ENCODE measurements at places on chromosomes 2 and 18.

DNA sequence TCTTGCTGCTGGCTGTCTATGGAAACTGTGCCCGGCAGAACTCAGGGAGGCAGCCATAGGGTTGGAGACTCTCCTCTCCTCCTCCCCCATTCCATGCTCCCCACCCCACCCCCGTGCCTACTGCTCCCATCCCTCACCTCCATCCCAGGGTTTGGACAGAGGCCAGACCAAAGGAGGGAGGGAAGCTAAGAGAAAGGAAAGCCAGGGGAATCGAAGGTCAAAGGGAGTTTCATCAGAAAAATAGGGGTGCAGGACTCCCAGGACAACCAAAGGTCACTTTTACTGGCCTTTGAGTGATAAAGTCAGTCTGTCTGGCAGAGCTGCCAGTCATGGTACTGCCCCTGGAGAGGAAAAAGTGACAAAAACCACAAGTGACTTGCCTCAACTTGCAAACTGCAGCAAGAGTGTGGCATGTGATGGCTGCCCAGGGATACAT, 187.3 kb upstream of the CTAGE1 start:
- DNase-seq, result no peak

- no peak for DNase-seq
Observed at GRCh38 chr2:136325844-136326331, 207.9 kb upstream of the CXCR4 start.

- DNase-seq, result no peak
Observed at GRCh38 chr2:223054193-223054781, 2.3 kb downstream of the KCNE4 start.

DNA sequence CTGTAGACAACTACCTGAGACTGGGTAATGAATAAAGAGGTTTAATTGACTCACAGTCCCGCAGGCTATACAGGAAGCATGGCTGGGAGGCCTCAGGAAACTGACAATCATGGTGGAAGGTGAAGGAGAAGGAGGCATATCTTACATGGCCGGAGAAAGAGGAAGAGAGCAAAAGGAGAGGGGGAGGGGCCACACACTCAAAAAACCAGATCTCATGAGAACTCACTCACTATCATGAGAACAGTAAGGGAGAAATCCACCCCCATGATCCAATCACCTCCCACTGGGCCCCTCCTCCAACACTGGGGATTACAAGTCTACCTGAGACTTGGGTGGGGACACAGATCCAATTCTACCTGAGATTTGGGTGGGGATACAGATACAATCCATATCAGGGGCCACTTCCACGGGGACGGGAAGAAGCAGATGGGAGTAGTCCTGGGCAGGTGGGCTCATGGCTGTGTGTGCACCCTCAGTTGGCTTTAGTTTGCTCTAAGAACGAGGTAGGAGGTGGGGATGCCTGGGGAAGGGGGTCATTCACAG, 9.9 kb downstream of the MAB21L4 start:
- no peak for DNase-seq

DNA sequence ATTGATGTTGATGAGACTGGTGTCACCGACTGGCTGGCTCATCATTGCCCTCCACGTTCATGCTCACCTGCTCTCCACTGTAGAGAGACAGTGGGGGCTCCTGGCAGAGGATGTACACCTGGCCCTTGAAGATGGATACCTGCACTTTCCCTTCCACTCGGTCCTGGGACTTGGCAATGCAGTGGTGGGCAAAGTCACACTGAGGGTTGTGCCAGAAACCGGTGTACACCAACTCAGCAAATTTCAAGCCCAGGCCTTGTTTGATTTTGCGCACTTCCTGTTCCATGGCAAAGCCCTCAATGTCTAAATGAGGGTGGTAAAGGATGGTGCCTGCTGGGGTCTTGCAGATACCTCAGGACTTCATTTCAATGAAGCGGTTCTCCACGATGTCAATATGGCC, 32.5 kb downstream of the GEMIN6 start:
- DNase-seq, result no peak

DNA sequence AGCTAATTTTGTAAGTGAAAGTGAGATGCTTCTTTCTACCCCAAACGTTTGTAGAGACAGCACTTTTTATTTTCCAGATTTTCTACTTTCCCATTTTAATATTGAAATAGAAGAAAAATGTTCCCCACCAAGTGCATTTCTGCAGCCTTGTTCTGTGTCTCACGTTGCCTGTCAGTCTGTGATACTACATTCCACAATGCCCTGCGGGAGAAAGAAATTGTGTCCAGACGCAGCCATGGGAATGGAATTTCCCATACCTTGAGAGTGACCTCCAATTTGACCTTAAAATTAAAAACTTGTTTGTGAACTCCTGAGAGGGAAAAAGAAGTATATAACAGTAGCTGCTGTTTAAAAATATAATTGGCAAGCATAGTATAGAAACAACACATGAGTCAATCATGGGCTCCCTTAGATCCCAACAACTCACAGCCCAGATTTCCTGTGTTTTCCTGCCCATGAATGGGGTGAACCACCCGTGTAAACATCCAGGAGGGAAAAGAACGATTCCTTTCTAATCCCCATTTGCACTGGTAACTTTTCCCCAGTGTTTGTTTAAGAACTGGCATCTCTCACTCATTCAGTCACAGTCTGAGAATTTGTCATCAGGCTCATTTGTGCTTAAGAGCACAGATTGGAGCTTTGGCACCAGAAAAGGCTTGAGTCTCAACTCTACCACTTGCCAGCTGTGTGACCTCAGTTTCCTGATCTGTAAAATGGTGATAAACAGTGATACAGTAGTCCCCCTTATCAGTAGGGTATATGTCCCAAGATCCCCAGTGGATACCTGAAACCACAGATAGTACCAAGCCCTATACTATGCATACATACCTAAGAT, 166.1 kb upstream of the ZNF521 start:
- no peak for DNase-seq

GRCh38 chr2:71597756-71598155, 144.4 kb downstream of the DYSF start:
- DNase-seq, result no peak

- DNase-seq, result no peak
Observed at GRCh38 chr2:18792684-18793083, 203.3 kb upstream of the NT5C1B start.

DNA sequence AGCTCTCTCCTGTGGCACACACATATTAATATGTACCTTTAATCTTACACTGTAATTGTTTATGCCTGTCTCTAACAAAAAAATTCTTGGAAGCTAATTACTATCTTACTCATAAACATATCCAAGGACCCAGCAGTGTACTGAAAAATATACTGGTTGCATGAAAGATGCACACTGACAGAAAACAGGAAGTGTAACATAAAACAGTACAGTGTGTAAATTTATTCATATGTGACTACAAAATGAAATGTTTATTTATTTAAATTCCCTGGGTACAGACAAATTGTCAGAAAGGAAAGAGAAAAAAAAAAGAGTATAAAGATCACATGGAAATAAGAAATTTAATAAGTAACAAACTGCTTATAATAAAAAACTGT, 28.5 kb downstream of the TMEM131 start:
- DNase-seq, result no peak

GRCh38 chr2:221546505-221547225, 25.4 kb downstream of the EPHA4 start:
- no peak for DNase-seq

- no peak for DNase-seq
Observed at GRCh38 chr2:234158812-234159211, 108.3 kb downstream of the SPP2 start.

DNA sequence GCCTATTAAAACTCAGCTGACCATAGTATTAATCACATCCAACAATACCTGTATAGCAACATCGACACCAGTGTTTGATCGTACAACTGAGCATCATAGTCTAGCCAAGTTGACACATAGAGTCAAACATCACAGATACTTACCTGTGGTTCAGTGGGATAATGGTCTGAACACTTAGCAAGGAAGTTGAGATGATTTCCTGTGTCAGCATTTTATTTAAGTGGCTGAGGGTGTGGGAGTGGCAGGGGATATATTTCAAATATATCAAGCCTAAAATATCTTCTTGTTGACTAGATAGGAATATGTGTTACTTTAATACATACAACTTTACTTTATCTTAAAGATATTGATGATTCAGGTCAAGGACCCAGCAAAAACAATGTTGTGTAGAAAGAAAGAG, 1038.6 kb downstream of the TSN start:
- DNase-seq, result no peak

- peak; percentile 76 for DNase-seq
Observed at GRCh38 chr2:3151153-3151918, 226.3 kb downstream of the EIPR1 start.

DNA sequence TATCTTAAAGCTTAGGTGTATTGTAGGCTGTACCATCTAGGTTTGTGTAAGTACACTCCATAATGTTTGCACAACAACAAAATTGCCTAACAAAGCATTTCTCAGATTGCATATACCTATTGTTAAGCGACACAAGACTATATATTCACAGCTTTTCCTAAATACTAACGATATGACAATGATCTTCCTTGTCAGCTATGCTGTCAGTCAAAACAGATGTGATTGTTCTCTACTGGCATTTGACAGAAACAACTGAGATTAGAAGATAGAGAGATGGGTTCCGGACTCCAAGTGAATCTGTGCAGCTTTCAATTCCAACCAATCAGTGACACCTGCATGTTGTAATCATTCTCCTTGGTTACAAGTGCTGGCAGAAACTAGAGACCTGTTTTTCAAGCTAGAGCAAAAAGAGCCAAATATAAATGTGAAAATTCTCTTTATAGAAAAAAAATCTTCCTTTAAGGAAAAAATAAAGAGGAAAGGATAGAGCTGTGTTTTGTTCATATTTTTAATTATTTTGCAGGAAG, 1232.3 kb upstream of the SLC39A10 start:
- no peak for DNase-seq

GRCh38 chr2:29105375-29105774, 9.8 kb upstream of the CLIP4 start:
- DNase-seq, result peak; percentile 24

GRCh38 chr2:192042126-192042525, 152.6 kb downstream of the TMEFF2 start:
- DNase-seq, result no peak

- no peak for DNase-seq
Observed at GRCh38 chr2:1081451-1082225, 131.0 kb downstream of the SNTG2 start.

DNA sequence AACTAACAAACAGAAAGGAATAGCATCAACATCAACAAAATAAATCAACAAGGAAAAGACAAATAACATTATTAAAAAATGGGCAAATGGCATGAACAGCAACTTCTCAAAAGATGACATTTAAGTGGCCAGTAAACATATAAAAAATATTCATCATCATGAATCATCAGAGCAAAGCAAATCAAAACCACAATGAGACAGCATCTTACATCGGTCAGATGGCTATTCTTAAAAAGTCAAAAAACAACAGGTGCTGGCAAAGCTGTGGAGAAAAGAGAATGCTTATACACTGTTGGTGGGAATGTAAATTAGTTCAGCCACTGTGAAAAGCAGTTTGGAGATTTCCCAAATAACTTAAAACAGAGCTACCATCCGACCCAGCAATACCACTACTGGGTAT, 327.1 kb downstream of the CMPK2 start:
- no peak for DNase-seq

DNA sequence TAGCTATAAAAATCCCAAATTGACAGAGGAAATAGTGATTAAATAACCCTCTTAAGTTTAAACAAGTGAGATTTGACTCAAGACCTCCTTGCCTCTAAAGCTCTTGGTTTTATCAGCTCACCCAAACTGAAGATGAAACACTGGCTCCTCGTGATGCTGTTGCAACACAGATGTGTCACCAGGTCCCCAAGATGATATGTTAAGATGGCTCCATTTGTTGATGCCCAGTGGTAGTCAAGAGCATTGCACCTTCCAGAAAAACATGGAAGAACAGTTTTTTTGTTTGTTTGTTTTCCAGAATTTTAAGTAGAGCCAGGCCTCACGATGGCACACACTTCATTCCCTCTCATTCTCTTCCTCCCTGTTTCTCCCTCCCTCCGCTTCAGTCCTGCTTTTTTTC, 399.8 kb downstream of the TXNL1 start:
- no peak for DNase-seq

DNA sequence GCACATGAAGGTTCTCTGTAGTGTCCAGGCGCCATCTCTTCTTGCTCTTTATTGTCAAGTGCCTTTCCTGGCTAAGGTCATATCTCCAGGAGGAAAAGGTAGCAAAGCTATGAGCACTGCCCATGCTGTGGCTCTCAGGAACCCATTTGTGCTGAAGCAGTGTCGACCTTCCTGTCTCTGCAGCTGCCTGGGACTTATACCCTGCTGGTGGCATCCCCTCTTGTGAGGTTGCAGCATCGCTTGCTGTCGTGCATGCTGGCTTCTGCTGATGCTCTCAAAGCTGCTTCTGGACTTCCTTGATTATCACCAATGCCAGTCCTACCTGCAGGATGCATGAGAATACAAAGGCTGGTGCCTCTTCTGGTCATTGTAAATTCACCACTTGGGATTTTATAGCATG, 22.1 kb upstream of the PTPN2 start:
- no peak for DNase-seq

- DNase-seq, result no peak
Observed at GRCh38 chr2:217307023-217307422, 447.2 kb upstream of the TNP1 start.

DNA sequence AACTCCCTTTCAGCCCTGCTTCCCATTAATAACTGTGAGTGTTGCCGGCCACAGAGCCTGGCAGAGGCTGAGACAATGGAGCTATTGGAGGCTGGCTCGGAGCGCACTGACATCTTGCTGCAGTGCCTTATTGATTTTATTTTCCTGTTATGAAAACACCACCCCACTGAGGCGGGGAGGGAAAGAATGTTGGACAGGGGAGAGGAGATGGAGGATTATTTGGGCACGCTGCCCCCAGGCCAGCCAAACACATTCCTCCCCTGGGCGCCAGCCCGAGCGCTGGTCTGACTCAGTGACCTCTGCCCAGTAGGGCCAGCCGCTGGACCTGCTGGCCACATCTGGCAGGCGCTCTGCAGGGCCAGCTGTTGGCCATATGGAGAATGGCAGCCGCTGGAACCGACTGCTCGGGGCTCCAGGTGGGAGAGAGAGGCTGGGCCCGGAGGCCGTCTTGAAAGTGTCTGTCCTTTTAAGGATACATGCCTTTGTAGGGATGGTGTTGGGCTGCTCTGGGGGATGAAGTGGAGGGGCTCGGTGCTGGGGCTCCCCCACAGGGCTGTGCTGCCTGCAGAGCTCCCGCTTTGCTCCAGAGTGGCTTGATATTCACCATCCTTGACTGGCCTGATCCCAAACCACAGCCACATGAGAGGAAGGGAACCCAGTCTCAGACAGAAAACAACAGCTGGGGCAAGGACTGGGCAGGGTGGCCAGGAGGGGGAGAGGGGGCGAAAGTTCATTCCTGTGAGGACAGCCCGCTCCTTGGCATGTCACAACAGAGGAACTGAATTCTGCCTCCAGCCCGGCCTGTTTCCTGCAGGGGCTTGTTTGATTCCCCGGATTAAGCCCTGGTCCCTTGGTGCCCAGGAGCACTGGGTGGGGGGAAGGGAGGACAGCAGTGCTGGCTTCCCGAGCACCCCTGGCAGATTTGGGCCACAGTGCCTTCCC, 179.0 kb downstream of the KLHL29 start:
- no peak for DNase-seq

DNA sequence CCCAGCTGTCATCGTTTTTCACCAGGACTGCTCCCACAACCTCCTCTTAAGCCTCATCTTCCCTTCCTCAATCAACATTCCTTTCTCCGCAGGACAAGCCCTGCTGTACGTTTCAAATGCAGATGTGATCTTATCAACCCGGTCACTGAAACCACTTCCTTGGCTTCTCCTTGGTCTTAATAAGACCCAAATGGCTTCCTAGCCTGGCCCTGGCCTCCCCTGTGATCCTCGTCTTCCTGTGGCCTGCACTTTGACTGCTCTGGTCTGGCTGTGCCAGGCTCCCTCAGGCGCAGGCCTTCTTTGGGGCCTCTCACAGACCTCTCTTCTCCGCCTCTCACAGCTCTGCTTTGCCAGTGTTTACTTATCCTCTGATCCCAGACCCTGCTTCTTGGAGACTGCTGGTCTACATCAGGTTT, 4.7 kb upstream of the ADNP2 start:
- DNase-seq, result no peak

Data from WERI-Rb-1 (cell line).